ENCODE measurements at places on chromosomes 16 and 17. TPM values are rescaled to one million over a fixed set of nuclear protein-coding genes. Genes with fewer than 3 reads are reported as not detected.

SOX9 gene
- 26.5 TPM for total RNA-seq

ABCA8 gene
- not detected for total RNA-seq

ATXN1L gene
- 12.2 TPM for total RNA-seq

DNA sequence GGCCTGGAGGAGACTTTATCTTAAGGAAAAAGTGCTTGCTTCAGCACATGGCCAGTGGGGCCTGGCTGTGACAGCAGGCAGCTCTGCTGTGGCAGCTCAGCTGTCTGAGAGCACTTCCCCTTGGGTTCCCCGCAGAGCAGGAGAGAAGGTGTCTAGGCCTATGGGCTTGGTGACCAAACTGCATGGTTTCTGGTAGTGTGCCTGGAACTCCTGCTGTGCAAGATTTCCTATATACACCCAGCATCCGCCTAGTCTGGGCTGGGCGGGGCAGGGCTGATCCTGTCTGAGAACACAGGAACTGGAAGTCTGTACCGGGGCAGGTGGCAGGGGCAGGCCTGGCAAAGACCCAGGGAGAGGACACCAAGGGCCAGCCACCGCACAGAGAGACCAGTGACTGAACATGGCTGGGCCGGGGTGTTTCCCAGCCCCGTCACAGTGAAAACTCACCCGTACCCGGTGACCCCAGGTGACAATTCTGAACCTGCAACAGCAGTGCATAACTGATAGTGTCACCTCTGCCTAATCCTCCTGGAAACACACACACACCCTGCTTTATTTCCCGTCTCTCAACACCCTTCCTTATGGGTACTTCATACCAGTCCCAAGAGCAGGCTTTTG, 39.3 kb downstream of the CHD9 start:
- DNase-seq = no peak

DNA sequence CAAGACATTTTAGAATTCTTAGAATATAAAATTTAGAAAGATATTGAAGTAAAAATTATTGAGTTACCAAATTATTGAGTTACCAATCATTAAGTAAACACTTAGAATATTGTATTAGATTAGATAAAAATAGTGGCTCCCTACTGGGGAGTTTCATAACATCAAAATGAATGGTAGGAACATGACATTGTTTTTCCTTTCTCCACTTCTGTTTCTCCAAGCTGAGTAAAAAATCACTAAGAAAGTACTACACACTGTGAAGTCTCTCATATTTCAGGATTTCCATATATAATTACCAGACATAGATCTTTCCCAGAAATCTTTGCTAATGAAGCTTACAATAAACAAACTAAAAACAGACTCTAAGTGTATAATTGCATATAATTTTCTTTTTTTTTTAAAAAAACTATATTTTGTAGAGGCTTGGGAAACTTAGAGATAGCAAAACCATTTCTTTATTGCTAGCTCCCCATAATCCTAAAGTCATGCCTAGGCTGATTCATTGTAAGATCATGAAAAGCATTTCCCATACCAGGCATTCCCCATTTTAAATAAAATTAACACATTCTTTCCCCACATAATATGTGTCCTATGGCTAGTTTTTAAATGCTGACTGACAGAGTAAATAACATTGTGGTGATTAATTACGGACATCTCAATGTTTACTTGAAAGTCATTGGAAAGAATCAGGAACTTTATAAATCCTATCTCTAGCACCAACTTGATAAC, 1408.7 kb upstream of the GOT2 start:
- no peak for DNase-seq

DNA sequence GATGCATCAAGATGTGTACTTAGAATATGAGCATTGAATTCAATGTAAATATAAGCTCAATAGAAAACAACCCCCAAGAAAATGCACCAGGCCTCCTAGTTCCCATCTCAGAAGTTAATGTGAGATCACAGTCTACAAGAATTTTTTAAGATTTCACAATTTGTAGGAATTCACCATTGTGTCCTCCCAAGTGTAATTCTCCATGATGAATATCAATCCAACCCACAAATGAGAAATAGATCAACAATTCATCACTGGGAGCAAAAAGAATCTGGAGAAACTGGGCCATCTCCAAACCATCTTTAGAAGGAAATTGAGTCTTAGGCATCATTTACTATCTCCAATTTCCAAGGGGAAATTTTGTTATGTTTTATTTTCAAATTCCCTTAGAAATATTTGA, 310.5 kb upstream of the GOT2 start:
- no peak for DNase-seq

All from epithelial cell of proximal tubule (primary cell).